NCI-H146 (cell line): ENCODE measurements at places on chromosomes 16 and 17.

DNA sequence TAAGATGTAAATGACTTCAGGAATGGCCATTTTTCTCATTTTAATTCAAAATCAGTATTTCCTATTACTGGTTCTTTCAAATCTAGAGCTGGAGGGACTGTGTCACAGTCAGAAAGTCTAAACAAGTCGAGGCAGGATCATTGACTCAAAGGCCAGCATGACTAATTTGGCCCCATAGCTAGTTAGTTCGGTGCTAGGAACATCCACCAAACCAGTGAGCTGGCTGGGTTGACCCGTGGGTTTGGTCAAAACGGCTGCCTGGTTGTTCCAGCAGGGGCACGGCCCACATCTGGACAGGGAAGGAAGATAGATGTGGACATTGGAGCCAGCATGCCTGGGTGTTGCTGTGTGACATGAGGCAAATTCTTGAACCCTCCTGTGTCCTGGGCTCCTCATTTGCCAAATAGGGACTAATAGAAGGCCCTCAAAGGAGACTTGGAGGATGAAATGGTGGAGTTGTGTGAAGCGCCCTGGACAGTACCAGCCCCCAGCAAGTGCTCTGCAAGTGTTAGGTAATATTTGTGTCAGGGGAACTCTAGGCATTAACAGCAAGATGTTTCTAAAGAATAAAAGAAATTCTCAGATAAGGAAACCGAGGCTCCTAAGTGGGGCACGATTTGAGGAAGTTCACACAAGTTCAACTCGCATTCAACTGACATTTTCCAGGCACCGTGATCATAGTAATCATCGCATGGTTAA is 46.2 kb downstream of the MEOX1 start:
- no peak for DNase-seq

DNA sequence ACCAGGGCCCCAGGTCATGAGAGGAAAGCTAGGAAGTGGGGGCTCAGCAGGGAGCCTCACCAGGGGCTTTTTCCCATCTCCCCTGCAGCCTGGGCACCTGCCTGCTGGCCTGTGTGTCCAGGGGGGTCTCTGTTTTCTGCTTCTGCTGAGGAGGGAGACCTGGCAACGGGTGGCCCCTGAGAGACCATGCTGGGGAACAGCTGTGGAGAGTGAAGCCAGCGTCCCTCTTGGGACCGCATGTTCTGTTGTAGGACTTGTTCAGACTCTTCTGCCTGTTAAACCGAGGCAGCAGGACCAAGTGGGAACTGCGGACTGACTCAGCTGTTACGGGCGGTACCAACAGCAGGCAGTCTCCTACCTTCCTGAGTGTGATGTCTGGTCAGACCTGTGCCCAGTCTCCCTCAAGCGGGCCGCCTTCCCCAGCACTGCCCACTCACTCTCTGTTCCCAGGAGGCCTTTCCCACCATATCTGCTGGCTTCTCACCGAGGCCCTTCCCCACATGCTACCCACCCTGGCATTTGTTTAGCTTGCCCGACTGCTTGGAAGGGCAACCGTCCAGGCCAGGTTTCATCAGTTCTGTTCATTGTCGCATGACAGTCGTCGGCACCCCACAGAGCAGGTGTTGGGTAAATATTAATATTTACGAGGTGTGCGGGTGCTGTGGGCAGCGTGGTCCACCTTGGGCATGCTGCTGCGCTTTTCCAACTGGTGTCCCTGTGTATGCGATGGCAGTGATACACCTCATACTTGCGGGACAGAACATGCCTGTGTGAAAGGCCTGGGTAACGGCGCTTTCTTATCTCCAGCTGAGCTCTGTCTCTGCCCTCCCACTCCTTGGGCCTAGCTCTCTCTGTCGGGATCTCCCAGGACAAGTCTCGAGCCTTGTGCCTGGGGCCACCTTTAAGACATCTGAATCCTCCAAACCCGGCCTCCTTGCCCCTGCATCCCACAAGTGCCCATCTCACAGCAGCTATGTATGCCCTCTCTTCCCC is 69.4 kb downstream of the MPRIP start:
- DNase-seq = peak; percentile 30

DNA sequence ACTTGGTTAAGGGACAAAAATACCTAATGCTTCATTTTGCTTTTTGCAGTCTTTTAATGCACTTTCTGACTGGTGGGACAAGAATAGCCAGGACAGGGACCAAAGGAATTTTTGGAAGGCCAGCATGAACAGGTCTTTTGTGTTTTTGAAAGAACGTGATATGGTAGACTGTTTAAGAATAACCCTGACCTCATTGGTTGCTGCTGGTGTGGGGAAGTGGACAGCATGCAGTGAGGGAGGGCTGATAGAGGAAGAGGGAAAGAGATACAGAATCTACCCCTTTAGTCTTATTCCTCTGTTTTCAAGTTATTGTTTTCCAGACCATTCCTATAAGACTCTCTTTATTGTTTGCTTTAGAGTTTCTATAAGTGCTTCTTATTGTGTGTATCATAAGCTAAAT is 816.2 kb downstream of the CDH11 start:
- DNase-seq = no peak

DNA sequence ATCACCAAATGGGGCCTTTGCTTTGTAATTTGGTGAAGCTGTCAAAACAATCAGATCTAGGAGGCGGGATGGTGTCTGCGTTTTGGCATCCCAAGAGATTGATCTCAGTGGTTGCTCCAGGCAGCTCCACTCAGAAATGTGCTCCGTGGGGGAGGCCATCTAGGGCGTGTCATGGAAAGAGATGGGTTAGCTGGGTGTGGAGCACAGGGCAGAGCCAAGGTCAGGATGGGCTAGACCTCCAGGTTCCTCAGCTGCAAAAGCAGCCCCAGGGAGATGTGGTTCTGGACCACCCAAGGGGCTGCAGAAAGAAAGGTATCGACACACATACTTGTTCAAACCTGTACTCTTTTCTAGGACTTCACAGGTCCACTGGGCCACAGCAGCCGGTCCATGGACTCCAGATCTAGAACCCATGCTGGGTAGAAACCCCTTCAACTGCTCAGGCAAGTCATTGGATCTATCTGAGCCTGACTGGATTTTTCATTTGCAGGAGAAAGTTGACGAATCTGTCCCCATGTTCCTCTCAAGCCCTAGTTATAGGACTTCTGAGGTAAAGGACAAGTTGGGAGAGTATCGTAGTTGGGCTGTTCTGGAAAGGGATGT is 270.2 kb upstream of the RPL38 start:
- DNase-seq = no peak

DNA sequence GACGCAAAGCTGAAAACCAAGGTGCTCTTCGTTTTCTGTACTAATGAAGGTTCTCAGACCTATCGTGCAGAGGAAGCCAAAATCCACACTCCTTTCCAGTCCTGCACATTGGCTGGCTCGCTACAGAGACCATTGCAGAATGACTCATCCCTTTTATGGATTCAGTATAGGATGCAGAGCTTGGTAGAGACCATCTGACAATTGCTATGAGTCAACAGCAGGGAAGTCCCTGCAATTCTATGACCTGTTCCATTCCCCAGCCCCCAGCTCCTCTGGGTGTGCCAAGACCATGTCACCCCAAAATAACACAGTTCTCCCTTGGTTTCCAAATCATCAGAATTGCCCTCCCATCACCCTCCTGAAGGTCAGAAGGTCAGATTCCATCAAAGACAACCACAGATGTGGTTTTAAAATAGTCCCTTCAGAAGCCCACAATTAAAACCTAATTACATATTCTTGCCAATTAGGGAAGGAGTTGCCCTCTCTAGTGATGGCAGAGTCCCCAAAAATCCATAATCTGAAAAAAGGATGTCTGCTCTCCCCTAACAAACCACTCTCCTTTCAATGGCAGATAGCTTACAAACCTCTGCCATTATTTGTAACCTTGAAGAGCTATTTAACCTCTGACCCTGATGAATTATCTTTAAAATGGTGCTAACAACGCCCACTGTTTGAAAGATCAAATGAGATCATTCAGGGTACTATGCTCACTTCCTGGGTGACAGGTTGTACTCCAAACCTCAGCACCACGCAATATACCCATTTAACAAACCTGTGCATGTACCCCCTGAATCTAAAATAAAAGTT is 108.2 kb upstream of the RBBP6 start:
- no peak for DNase-seq

DNA sequence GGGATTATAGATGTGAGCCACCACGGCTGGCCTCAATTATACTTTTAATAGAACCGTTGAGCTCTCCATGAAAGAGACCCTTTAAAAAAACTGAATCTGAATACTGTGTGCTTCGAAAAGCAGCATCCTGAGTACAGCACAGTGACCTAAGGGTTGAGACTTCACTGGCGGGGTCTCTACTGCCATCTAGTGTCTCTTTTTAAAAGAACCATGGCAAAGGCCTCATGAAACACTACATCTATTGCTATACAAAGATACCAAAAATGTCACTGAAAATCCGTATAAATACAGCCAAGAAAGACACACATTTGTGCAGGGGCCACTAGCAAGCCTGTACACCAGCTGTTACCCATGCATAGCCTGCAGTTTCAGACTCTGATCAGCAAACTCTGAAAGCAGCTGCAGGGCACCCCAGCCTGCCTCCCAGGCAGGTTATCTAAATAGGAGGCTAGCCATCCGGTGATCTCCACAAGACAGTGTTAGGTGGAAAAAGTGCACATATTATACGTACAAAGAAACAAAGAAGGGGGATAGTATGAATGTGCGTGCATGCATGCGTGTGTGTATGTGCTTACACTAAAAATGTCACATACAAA is 35.3 kb downstream of the NPLOC4 start:
- peak; percentile 36 for DNase-seq

GRCh38 chr17:78437508-78438169 is 59.2 kb downstream of the PGS1 start:
- no peak for DNase-seq

DNA sequence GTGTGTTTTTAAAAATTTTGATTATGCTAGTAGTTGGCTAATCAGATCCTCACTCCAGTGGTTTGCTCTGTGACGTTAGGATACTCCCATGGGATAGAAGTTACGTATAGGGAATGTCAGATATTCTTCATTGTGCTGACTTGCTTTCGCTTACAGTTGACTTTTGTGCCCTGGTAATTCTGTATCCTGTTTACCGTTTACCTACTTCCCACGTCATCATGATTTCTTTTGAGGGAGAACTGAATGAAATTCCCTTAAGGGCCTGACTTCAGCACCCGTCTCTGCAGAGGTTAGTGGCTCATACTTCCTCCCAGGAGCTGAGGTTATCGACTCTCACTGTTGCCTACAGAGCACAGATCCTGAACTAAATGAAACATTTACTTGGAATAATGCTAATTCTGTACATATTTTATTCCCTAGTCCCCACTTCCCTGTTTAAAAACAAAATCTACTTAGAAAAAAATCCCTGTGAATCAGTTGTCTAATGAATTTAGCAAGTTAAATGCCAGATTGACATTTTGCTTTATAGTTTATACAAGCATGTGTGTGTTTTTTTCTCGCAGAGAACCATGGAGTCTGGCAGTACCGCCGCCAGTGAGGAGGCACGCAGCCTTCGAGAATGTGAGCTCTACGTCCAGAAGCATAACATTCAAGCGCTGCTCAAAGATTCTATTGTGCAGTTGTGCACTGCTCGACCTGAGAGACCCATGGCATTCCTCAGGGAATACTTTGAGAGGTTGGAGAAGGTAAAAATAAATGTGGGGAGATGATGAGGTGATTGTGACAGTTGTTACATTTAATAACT is 2.8 kb downstream of the PRKAR1A start:
- no peak for DNase-seq
